ENCODE measurements at places on chromosomes 7 and 10.

- no peak for DNase-seq
Observed at GRCh38 chr10:100008142-100008522, 1.6 kb downstream of the DNMBP start.

DNA sequence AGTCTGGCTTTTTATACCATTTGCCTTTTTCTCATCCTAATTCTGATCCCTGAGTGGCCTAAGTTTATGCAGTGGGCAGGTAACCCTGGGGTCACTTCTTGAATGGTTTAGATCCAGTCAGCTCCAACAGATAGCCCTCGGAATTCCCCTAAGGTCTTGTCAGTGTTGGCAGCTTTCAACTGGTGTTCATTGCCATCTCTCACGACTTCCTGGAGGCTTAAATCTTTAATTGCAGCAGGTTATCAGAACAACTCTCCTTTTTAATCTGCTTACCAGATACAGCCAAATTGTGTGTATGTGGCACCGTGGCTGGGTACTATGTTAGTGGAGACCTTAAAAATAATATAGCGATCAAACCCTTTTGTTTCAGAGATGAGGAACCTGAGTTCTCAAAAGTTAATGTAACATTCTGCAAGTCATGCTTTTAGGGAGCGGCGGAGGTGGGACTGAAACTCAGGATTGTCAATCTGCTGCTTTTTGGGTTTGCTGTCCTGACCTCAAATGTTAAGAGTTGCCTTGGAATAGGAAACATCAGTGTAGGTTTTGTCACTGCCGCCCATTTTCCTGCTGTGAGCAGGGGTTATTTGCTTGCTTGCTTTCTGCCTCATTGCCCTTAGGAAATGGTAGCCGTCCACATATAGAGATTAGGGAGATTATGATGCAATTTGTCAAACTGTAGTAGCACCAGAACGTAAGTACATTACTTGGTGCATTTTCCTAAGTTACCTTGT lies 818 bp downstream of the DLD start:
- no peak for DNase-seq

- DNase-seq, result no peak
Observed at GRCh38 chr7:153835103-153835502, 217.1 kb upstream of the DPP6 start.

DNA sequence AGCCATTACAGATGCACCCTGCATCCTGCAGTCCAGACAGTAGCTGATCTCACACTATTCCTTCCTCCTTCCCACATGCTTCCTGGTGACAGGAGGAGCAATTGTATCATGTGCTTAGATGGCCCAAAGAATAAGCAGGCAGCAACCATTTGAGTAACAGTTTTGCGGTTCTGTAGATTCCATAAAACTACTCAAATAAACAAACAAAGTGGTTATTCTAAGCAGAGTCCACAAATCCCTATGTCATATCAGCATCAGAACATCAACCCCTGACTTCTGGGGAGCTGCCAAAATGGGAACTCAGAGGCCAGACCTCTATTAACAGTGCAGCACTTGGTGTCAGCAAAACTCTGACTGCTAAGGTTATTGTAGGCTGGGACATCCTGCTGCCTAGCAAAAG lies 226.0 kb downstream of the SORCS1 start:
- DNase-seq, result no peak

GRCh38 chr10:103265717-103266329 lies 11.1 kb upstream of the INA start:
- DNase-seq, result no peak

GRCh38 chr10:3853547-3854303 lies 68.7 kb upstream of the KLF6 start:
- no peak for DNase-seq
